ENCODE measurements at places on chromosomes 5 and 9.

GRCh38 chr5:172769616-172770373, 1.2 kb downstream of the DUSP1 start:
- no peak for DNase-seq

DNA sequence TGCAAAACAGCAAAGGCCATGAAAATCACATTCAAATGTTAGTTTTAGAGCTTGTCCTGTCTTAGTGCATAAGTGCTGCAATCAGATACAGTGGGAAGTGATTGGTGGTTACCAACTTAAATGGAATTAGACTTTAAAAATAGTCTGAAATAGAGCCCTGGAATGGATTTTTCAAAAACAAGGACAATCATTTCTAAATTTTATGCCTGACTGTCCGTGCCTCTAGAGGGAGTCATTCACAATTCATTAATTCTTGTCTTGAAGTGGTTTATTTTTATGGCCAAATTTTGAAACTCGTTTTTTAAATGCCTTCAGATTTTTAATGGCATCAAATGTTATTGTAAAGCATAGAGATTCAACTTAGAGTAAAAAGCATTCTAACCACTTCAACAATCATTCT, 561.8 kb upstream of the DAB2 start:
- no peak for DNase-seq

- DNase-seq: no peak
Measured at GRCh38 chr9:80504601-80505230, 933.0 kb downstream of the TLE4 start.

GRCh38 chr5:151676719-151677118, 10.0 kb downstream of the SPARC start:
- no peak for DNase-seq

- no peak for DNase-seq
Measured at GRCh38 chr5:132319975-132320374, 25.8 kb downstream of the SLC22A4 start.

Data from ecto neural progenitor cell (in vitro differentiated cells).